Activated CD8-positive, alpha-beta T cell treated with anti-CD3 and anti-CD28 coated beads for 36 hours (primary cell): ENCODE measurements at places on chromosomes 2 and 18. TPM values are rescaled to one million over a fixed set of nuclear protein-coding genes. Genes with fewer than 3 reads are reported as not detected.

- no peak for DNase-seq
- no peak overlapping the region for H3K4me3 ChIP-seq
- H3K36me3 ChIP-seq: no peaks in the 10 kb centered on the region
- no peak overlapping the region for H3K27ac ChIP-seq
- no peaks in the 10 kb centered on the region for H3K4me1 ChIP-seq
Observed at GRCh38 chr18:69658685-69659084, 258.0 kb downstream of the DOK6 start.

GRCh38 chr2:10668402-10669012, 21.3 kb downstream of the NOL10 start:
- H3K4me1 ChIP-seq: peaks cover 2% of the 10 kb centered on the region
- H3K36me3 ChIP-seq: peaks cover 37% of the 10 kb centered on the region
- H3K27me3 ChIP-seq: no peaks in the 10 kb centered on the region
- peak; percentile 38 for DNase-seq

- H3K4me3 ChIP-seq: no peak overlapping the region
- H3K27ac ChIP-seq: no peak overlapping the region
- H3K4me1 ChIP-seq: no peaks in the 10 kb centered on the region
- H3K27me3 ChIP-seq: no peaks in the 10 kb centered on the region
- no peaks in the 10 kb centered on the region for H3K36me3 ChIP-seq
Observed at GRCh38 chr18:8029061-8029460, 461.9 kb downstream of the PTPRM start.

- H3K27ac ChIP-seq: no peak overlapping the region
- H3K4me3 ChIP-seq: no peak overlapping the region
- no peak for DNase-seq
- no peaks in the 10 kb centered on the region for H3K36me3 ChIP-seq
- H3K4me1 ChIP-seq: peaks cover 32% of the 10 kb centered on the region
Observed at GRCh38 chr2:12050396-12050795, 304.0 kb downstream of the LPIN1 start.

DNA sequence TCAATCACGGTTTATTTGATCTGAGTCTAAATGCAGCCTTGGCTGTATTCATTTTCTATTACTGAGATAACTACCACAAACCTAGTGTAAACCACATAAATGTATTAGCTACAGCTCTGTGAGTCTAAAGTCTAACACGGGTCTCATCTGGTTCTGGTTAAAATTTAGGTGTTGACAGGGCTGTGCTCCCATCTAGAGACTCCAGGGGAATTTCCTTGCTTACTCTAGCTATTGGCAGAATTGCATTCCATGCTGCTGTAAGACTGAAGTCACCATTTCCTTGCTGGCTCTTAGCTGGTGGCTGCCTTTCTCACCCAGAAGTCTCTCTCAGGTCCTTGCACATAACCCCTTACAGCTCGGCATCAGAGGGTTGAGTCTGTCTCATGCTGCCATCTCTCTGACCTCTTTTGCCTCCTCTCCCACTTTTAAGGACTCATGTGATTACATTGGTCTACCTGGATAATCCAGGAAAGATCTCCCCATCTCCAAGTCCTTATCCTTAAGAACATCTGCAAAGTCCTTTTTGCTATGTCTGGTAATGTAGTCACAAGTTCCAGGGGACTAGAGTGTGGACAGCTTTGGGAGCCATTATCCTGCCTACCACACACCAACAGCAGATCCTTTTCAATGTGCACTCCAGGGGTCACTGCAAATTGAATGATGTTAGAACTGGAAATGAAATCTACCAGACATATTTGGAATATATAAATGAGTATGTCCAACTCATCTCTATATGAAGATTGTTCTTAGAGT, 207.0 kb upstream of the AGAP1 start:
- DNase-seq: no peak
- no peak overlapping the region for H3K4me3 ChIP-seq
- H3K36me3 ChIP-seq: no peaks in the 10 kb centered on the region
- no peaks in the 10 kb centered on the region for H3K4me1 ChIP-seq
- peaks cover 21% of the 10 kb centered on the region for H3K27me3 ChIP-seq

DNA sequence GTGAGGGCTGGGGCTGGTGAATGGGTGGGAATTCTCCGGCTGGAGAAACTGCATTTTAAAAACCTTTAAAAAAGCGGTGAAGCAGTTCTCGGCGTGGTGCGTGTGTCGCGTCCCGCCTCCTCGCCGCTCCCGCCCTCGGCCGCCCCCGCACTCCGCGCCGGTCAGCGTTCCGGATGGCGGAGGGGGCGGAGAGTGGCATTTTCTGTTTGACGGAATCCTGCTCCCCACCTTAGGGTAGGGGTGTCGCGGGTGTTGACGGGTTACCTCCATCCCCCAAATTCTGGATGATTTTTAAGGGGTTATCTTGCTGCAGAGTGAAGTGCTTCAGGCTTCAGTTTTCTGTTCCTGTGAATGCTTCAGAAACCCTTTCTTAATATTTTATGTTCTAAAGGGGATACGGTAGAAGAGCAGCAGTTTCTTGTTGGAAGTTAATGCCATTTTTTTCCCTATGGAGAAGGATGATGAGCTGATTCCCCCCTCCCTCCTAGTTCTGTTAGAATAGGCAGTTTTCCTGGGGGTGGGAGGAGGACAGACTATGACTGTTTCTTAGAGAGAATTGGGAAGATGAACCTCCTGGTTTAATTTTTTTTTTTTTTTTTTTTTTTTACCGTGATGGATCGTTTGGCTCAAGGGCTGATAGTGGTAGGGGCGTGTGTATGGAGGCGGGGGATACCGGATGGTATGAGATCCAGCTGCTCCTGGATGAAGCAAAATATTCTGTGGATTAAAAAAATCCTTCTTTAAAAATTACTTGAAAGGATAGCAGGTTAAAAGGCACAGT, 756 bp downstream of the ABI2 start:
- peak overlapping the region; percentile 89 for H3K4me3 ChIP-seq
- H3K4me1 ChIP-seq: peaks cover 32% of the 10 kb centered on the region
- DNase-seq: peak; percentile 63
- H3K27me3 ChIP-seq: no peaks in the 10 kb centered on the region

DNA sequence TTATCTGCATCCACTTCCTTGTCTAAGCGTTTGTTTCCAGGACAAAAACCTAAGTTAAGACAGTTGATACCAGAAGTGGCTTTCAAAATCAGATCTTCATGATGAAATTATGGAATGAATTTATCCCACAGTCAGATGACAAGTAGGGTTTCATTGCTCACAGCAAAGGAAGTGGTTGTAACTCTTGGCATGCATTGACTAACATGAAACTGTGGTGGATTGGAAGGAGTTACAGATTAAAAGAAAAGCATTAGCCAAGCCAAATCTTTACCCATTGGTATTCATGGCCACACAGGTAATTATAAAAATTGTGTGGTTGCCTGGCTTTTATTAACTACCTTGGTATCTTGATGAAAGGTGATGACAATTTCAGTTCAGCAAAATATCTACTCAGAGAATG, 438.0 kb upstream of the NXPH2 start:
- no peak for DNase-seq
- no peak overlapping the region for H3K4me3 ChIP-seq
- no peaks in the 10 kb centered on the region for H3K36me3 ChIP-seq
- H3K27ac ChIP-seq: no peak overlapping the region

The DNAJC5G gene
- not detected for total RNA-seq

The ABI2 gene
- 33.5 TPM for total RNA-seq

The ZNF532 gene
- 1.8 TPM for total RNA-seq

The CCDC178 gene
- not detected for total RNA-seq

The FARP2 gene
- total RNA-seq: 32.8 TPM
